Pancreas (tissue), 10 donors: ENCODE measurements at places on chromosomes 11 and 22.
A peak's percentile ranks its signal among the peaks of the same experiment; 100 is the strongest.

- DNase-seq, result no peak
Observed at GRCh38 chr11:62223095-62223494, 14.6 kb downstream of the SCGB2A1 start.

- DNase-seq, result no peak
Observed at GRCh38 chr11:85279267-85279666, 347.9 kb downstream of the DLG2 start.

DNA sequence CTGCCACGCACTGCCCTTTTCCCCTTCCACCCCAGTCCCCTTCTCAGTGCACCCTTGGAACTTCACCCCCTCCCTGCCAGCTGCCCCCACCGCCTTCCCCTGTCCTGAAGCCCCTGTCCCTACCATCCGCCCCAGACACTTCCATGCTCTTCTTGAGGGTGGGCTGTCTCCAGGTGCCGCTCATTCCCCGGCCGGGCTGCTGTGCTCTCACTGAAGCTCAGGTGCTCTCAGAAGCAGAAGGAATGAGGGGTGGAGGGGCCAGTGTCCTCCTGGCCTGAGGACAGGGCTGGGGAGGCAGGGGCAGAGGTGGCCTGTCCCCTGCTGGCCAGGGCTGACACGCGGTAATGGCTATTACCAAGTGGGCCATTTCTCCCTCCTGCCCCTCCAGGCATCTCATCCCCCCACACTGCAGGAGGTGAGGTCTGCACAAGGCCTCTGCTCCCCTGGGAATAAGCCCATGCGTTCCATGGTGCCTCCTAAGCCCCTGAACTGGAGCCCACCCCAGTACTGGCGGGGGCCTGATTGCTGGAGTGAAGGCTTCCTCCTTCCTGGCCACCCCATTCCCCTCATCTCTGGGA is 6.6 kb upstream of the BID start:
- DNase-seq, result no peak

GRCh38 chr22:22523494-22523893 is 3.4 kb upstream of the ZNF280A start:
- DNase-seq, result no peak

DNA sequence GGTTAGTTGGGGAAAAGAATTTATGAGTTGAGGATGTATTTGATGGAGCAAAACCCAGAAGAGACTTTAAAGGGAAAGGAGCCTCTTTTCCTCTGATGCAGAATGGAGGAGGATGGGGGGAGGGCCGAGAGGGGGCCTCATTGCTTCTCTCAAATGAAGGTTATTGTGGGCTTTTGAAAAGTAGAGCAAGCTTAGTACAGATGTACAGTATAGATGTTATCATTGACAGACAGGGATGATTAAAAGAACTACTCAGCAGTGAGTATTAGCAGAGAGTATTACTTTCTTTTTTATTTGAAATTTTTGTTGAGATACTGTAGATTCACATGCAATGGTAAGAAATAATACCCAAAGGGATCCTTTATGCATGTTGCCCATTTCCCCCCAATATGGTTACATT is 98.1 kb downstream of the TEAD1 start:
- DNase-seq, result no peak

GRCh38 chr11:9972989-9973388 is 309.1 kb downstream of the SWAP70 start:
- no peak for DNase-seq

DNA sequence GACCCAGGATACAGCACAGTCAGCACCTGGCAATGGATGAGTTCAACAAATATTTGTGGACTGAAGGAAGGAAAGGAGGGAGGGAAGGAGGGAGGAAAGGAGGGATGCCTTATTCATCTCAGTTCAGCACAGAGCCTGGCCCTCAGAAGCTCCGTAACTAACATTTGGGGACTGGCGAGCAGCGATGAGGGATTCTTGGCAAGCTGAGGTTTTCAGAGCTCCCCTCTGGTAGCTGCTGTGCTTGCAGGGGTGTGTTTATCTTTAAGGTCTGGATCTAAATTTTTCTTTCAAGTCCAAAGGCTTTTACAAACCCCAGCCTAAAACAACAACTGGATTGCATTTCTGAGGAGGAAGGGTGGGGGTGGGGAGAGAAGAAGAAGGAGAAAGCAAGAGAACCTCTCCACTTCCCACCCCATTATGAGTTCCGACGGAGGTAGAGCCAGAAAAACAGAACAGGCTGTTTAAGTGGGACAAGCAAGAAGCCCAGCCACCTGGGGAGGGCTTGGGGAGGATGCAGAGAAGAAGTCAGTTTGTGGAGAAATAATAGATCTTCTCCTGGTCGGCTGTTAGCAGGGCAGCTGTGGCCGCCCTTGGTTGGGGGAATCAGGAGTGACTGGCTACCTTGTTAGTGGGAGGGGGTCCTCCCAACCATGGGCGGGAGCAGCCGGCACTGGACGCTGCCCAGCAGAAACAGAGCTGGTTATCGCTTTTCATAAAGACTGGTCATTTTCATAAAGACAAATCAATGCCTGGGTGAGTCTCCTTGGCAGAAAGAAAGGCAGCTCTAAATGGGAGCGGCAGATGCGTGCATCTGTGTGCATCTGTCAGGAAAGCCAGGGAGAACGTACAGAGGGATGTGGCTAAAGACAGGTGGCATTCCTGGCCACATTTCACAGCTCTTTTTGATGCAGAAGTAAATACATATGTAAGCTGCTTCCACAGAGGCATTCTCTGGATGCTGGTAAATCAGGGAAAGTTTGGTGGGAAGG is 78.0 kb downstream of the TSPAN18 start:
- no peak for DNase-seq

DNA sequence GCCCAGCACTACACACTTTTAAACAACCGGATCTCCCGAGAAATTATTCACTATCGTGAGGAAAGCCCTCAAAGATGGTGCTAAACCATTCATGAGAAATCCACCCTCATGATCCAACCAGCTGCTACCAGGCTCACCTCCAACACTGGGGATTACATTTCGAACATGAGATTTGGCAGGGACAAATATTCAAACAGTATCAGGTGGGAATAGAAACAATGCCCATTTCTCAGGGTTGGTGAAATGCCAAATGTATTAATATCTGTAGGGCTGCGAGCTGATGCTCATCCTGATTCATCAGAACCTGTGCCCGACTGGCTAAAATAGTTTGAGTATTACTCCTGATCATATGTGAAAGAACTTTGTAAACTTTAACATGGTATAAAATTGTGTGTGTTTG is 15.8 kb upstream of the PTPRJ start:
- DNase-seq, result no peak

DNA sequence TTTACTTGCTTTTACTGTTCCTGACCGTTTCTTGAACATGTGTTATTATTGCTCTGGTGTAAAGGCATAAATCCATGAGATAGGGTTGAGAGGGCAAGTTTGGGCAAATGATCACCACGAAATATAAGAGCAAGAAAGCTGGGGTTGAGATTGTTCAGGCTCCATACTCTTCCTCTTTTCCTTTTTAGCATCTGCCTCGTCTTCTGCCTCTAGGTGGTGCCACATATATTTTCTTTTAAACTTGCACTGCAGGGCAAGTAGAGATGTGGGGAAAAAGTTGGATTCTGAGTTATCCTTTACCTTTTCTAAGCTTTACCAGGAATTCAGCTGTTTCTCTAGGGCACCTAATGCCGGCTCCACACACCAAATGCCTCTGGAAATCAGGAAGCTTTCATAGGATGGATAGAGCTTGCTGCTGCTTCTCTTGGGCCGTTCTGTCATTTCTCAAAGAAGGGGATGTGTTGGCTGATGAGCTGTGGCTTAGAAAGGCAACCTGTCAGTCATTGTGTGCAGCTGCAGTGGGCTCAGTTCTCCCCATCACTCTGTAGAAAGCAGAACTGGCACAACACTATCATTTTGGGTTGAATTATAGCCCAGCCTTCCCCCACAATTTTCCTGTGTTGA is 98.2 kb downstream of the LDLRAD3 start:
- no peak for DNase-seq

DNA sequence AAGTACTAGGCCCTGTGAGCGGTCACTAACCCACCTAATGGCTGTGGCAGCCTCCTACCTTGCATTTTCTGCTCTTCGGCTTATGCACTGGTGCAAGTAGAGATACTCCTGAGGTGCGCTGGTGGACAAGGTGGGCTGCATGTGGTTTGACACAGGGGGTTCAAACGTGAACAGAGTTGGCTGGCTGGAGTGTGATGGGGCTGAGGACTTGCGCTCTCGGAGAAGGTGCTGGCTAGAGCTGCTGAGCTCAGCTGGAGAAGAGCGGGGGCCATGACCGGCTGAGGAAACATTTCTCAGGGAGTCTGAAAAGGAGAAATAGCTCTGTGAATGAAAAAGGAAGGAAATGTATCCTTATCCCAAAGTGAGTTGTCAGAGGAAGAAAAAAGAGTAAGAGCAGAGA is 61.4 kb downstream of the USP35 start:
- no peak for DNase-seq

- no peak for DNase-seq
Observed at GRCh38 chr11:19472679-19473078, 231.9 kb upstream of the E2F8 start.

GRCh38 chr11:125618383-125618782 is 6.6 kb upstream of the CHEK1 start:
- no peak for DNase-seq

GRCh38 chr22:47380692-47381091 is 618.2 kb downstream of the TBC1D22A start:
- no peak for DNase-seq

GRCh38 chr11:12189543-12190235 is 79.3 kb downstream of the MICAL2 start:
- no peak for DNase-seq

DNA sequence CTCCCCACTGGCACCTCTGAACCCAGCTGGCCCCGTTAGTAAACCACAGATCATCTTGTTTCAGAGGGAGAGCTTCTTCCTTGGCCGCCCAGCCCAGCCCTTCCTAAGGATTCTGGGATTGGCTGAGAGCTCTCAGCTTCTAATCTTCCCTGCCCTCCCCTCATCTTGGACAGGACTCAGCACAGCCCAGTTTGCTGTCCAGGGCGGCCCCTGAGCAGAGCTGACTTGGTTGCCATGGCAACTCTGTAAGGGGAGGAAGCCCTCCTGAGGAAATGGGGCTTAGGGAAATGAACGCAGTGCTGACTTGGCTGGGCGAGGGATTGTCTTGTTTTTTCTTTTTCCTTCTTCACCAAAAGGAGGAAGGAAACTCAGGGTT is 4.6 kb downstream of the APOL4 start:
- no peak for DNase-seq

DNA sequence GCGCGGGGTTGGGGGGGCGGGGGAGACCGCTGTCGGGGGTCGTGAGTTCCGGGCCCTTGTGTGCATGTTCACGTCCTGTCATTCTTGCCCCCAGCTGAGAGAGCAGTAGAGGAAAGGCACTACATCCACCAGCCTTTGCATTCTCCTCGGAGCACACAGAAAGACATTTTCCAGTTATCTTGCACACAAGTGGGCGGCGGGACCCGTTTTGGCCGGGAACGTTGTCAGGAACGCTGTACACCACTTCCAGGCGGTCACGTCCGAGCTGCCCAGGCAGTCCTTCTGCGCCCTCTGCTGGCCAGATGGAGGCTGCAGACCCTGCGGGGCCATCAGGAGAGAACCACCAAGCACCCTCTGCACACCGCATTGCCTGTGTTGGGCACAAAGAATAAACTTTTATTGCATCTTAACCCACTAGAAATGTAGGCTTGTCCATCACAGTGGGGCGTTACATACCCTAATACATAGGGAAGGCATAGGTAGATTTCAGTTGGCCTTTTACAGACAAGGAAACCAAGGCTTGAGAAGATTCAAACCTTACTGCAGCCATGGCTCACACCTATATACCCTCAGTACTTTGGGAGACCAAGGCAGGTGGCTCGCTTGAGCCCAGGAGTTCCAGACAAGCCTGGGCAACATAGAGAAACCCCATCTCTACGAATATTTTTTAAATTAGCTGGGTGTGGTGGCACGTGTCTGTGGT is 2.8 kb upstream of the CDKN1C start:
- peak; percentile 92 for DNase-seq

DNA sequence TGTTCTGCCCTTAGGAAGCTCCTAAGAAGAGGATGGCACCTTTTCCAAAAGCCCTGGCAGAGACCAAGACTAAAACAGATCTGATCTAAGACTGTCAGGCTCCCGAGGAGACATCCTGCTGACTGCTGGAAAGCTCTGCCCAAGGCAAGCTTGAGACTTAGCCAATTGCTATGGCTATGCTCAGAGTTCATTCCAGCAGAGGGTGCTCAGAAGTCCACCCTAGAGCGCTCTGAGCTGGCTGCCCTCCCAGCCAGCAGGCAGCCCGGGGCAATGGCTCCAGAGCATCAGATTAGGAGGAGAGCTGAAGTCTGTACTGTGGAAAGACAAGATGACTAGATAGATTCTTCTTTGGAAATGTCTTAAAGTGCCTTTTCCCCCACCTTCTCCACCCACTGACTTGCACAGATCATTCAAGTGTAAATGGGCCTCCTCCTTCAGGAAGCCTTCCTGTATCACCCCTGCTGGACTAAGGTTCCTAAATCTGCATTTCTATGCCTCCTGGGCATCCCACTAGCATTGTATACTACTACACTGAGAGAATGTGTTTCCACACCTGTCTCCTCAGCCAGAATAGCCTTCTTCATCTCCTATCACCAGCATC is 23.4 kb downstream of the LRRC55 start:
- DNase-seq, result no peak

GRCh38 chr11:122156940-122157382 is 40.9 kb upstream of the BLID start:
- DNase-seq, result no peak

DNA sequence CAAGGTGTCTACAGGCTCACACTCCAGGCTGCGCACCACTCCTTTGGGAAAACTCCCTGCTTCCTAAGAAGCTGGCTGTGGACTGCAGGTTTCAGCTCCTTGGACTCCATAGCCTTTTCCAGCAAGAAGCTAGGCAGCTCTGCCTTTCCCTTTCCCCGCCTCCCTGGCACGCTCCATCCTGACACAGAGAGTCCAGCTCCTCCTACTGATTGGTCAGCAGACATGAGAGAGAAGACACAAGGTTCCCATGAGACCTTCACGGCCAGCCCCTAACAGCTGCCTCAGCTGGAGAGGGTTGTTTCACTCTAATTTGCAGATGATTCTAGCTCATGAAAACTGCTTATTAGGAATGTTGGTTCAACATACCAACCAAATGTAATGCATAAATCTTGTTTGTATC is 27.6 kb downstream of the TENM4 start:
- DNase-seq, result peak; percentile 38

- DNase-seq, result no peak
Observed at GRCh38 chr11:133227632-133228111, 304.6 kb downstream of the OPCML start.

GRCh38 chr11:35003658-35004057 is 87.2 kb downstream of the PDHX start:
- no peak for DNase-seq

DNA sequence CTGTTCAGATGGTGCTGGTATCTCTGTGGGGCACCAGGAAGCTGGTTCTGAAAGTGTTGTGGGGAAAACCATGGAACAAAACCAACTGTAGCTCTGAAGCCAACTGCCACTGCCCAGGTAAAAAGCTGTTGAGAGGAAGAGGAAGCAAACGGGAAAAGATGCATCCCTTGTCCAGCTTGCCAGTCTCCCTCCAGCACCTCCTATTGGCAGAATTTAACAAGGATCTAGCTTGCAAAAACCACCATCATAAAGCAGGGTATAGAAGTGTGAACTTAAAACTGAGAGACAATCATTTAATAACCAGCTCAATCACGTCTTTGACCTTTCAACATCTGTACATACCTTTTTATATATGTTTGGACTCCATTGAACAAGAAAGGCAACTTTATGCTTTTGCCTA is 4.5 kb downstream of the PATE1 start:
- no peak for DNase-seq

- no peak for DNase-seq
Observed at GRCh38 chr11:33177676-33178336, 16.5 kb upstream of the CSTF3 start.

GRCh38 chr22:20455709-20456063 is 18.1 kb upstream of the SCARF2 start:
- DNase-seq, result no peak

GRCh38 chr11:34633990-34634693 is 13.2 kb downstream of the EHF start:
- DNase-seq, result no peak
